ENCODE measurements at places on chromosomes 11 and 22.

DNA sequence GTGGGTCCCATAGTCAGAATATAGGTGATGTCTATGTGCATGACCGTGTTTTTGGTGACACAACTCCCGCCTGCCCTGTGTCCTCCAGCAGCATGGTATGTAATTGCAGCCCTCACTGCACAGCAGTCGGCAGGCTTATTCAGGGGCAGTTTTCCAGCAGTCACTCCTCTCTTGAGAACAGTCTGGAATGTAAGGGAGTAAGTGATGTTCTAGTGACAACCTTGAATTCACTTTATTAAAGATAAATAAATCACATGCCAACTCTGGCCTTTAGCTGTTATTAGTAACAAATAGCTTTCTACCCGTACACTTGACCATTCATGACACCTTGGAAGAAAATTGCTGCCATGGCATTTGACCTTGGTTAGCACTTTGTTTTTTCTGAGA lies 27.9 kb downstream of the ZNRF3 start:
- DNase-seq = no peak

- no peak for DNase-seq
These were observed 34.4 kb downstream of the ZNF195 start for GRCh38 chr11:3344327-3345174.

- DNase-seq = no peak
These were observed 1304.6 kb downstream of the BRD1 start for GRCh38 chr22:48523091-48523490.

DNA sequence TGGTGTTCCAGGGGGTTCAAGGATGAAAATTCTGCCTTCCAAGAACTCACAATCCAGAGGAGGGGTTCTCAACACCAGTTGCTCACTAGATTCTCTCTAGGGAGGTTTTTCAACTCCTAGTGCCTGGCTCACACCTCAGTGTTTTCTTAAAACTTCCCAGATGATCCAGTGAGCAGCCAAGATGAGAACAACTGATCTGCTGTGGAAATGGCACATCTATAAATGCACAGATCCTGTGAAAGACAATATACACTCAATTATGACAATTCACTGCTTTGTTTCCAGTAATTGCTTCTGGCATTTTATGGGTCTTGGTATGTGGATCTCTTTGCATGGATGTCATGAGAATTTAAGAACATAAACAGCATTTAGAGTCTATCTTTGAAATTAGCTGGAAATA lies 45.2 kb upstream of the PRSS23 start:
- no peak for DNase-seq

DNA sequence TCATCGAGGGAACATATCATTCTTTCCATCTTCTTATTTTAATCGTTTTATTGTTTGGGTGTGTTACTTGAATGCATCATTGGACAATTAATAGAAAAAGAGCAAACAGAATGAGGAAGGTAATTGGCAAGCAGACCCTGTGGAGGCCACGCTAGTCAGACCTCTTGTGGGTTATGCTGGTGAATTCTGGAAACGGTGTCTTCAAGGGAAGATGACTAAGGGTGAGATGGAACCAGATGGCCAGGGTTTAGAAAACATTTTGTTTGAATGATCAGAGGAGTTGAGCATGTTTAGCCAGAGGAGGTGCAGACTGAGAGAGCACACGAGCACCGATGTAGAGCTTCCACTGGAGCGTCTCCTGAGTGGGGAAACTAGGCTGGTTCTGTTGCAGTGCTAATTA lies 8.5 kb downstream of the ST14 start:
- DNase-seq = peak; percentile 68

DNA sequence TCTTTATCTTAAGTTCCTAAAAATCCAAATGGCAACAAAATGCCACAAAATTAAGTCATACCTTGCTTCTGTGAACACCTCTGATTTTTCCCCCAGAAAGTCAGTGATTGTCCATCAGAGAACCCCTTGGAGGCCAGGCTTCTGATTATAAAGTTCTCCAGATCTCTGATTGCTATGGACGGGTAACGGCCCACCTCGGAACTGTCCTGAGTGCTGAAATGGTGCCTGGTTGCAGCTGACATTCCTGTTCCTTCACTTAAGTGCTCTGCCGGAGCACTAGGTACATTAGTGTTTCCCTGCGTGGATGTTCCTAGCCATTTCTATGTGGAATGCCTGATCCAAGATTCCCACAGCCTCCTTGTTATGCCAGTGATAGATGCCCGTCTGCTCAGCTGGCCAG lies 85.0 kb downstream of the CHST1 start:
- peak; percentile 29 for DNase-seq

- DNase-seq = no peak
These were observed 1088.4 kb downstream of the LRRC4C start for GRCh38 chr11:40370821-40371616.

GRCh38 chr11:47001781-47002181 lies 65.2 kb downstream of the CSTPP1 start:
- DNase-seq = peak; percentile 67

GRCh38 chr11:75151346-75152047 lies 590 bp downstream of the SLCO2B1 start:
- DNase-seq = no peak

DNA sequence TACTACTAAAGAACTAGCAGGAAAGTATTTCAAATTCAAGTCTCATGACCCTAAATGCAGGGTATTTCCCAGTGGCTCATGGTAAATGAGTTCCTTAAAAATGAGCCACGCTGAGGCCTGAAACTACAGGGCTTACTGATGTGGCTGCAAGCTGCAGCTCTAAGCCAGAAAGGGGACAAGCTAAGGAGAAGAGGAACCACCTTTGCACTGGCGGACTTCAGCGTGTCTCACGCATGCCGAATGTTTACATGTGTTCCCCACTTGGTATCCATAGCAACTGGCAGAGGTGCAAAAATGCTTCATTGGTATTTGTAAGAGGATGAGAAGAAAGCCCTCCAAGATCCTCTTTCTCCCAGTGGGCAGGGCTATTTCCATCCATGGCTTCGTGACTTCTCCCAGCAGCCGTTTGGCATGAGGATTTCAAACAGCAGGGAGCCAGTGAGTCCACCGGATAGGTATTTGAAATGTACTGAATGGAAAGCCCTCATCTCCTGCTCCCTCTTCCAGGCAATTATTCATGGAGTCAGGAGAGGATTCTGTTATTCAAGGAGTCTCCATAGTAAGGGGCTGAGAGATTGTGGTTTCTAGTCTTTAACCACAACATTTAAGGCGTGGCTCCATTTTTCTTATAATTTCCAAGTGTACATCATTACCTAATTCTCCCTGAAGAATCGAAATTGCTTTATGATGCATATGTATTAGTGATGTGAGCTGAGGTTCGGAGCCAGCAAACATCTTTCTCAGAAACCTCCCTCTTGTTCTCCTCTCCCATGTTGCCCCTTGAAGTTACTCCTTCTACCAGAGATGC lies 55.3 kb upstream of the CD44 start:
- DNase-seq = peak; percentile 100

DNA sequence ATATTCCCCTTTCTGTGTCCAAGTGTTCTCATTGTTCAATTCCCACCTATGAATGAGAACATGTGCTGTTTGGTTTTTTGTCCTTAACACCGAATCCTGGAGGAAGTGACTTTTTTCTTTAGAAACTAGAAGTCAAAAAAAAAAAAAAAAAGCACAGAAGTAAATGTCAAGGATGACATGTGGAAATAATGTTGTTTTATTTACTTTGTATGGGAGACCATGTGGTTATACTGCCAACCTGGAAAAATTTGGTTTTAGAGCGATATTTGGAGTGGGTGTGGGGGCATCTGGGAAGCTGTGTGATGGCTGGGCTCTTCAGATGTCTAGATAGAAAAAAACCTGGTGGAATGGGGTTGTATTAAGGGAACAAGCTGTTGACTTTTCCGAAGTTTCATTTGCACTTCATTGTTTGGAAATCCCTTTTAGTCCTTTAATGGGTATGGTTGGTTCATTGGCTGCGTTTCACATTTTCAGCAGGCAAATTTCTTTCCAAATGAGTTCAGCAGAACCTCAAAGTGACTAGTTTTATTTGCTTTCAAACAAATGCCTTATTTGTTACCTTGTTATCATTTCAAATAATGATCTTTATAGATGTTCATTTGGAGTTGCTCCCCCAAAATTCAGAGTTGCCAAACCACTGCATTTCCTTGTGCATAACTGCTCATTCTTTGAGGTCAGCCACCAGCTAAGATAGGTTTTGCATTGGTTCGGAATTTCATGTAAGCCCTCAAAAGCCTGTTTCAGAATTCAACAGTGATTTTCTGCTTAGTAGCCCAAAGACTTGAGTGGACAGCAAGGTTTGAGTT lies 508.2 kb downstream of the METTL15 start:
- peak; percentile 51 for DNase-seq

DNA sequence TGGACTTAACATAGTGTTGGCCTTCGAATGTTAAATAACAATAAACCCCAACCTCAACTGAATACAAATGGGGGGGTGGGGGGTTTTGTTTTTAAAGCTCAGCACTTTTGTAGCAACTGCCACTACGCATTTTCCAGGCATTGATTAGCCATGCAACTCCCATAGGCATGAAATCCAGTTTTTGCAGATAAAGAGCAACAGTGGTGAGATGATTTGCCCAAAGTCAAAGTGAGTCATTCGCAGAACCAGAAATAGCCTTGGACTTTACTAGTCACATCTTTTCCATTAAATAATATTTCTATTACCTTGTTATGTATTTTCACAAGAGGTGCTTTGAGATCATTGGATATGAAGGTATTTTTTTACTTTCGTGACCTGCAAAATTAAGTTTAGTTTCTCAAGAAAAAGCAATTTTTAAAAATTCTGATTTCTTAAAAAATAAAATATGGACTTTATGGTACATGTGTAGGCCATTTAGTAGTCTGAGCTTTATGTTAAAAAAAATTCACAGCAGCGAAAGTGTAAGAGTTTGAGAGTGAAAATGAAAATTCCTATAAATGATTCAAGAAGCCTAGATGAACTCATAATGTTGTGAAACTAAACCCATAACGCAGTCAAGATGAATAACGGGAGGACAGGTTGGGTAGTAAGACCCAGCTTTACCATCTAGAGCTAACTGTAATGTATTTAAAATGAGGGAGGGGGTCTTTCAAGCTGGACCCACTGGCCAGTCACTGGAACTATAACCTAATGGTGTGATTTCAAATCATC lies 1.9 kb upstream of the PHF21A start:
- peak; percentile 52 for DNase-seq
